Stimulated activated CD4-positive, alpha-beta T cell treated with anti-CD3 and anti-CD28 coated beads, Interleukin-1b, Interleukin-23, amount 100 ng/mL, for 24 hours (primary cell): ENCODE measurements at places on chromosomes 13 and 19.

DNA sequence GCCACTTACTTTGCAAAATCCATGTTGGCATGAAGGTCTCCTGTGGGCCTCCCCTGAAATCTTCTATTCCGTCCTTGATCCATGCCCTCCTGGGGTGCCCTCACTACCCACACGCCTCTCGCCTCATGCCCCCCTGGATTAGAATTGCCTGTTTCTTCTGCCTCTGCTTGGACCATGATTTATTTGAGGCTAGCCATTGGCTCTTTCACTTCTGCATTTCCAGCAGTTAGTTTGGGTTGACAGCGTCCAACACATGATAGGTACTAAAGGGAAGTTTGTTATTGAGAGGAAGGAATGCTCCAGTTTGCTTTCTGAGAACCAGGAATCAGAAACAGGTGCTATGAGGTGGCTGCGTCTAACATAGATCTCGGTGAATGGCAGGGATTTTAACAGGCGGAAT is 30.5 kb upstream of the TPTE2 start:
- DNase-seq: no peak

DNA sequence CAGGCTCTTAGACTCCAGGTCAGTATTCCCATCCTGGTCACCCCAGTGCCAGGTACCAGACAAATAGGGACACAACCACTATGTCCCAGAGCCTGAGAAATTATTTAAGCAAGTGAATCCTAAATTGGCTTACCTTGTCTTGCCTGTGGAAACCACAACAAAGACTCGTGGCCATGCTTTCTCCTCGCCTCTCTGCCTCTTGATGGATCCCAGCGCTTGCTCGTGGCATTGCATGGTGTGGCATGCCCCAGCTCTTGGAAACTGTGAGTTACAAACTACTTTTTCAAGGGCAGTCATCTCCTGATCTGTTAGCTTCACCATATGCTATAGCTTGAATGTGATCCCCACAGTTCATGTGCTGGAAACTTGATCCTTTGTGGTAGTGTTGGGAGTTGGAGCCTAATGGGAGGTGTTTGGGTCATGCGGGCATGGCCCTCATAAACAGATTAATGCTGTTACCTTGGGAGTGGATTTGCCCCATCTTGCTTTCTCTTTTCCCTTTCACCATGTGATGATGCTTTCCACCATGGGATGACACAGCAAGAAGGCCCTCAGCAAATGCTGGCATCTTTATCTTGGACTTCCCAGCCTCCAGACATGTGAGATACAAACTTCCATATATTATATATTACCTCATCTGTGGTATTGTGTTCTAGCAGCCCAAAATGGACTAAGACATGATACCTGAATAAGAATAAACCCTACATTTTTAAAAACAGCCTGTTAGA is 31.2 kb downstream of the SPRYD7 start:
- DNase-seq: no peak

GRCh38 chr19:6564393-6564792 is 26.6 kb downstream of the CD70 start:
- DNase-seq: no peak

DNA sequence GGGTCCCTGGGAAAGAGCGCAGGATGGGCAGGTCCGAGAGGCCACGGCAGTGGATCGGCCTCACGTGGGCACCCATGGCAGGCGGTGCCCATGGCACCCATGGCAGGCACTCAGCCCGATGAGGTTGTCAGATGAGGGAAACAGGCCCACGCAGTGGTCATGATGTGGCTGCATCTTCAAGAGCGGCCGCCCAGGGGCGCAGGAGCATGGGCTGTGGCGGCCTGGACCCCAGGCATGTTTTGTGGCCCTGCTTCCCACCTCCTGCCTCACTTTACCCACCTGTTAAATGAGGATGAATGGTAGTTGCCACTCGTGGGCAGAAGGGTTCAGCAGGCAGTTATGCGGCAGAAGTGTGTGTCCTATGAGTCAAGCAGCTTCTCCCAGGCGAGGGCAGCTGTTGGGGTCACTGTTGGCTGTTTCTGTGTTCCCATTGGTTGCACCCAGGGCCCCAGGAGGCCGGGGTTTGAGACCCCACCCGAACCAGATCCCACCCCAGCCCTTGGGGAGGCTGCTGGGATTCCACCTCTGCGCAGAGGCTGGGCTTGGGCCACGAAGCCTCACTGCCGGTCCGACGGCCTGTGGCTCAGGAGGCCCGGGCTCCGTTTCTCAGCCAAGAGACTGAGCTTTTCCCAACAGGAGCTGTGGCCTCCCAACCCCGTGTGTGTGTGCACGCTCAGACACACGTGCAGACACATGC is 30.0 kb downstream of the CSNK1G2 start:
- DNase-seq: no peak

DNA sequence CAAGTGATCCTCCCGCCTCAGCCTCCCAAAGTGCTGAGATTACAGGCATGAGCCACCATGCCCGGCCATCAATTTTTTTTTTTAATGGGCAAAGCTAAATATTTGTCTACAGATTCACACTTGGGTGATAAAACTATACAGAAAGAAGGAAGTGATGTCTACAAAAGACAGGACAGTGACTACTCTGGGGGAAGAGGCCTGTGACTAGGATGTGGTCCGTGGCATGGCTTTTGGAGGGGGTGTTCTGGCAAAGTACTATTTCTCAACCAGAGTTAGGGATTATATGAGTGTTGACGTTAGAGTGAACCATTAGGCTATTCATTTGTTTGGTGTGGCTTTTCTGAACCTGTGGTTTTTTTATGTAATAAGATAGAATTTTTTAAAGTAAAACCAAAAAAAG is 42.7 kb downstream of the INSR start:
- no peak for DNase-seq

DNA sequence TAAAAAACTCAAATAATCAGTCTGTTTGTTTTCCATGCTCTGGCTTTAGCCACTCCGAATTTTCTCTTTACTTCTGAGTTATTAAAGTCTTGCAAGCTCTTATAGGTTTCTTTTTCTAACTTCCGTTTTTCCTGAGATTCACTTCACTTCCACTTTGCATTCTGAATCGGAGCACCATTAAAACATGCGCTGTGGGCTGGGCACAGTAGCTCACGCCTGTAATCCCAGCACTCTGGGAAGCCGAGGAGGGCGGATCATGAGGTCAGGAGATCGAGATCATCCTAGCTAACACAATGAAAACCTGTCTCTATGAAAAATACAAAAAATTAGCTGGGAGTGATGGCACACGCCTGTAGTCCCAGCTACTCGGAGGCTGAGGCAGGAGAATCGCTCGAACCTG is 357.9 kb downstream of the SLITRK6 start:
- no peak for DNase-seq

GRCh38 chr19:58582985-58583384 is 9.8 kb upstream of the MZF1 start:
- DNase-seq: no peak

DNA sequence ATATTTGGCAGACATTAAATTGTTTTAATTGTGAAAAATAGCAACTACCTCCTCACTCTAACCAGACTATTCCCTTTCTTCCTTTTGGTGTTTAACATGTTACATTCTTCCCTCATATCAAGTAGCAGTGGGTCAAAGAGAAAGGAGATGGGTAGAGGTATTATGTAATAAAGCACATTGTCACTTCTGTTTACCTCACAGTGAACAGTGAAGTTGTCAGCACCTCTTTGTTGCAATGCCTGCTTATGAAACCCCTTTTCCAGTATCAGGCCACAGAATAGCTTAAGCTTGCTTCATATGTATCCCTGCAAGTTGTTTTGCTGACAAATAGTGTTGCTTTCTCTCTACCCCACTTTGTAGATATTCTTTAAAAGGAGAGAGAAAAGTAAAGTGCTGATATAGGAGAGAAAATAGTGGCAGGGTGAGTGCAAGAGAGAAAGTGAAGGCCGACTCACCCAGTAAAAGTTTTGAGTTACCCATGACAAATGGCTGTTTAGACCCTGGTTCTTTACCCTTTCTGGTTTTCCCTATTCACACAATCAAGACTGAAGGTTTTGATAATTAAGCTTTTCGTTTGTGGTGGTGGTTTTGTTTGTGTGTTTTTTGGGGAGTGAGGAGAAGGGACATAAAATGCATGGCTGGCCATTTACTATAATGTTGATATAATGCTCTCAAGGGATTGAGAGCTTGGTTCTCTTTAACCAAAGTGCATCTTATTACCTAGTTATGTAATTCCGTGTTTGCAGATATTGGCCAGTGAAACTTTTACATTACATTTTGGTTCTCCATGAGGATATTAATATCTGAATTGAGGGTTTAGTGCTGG is 3.7 kb downstream of the ITM2B start:
- DNase-seq: no peak

DNA sequence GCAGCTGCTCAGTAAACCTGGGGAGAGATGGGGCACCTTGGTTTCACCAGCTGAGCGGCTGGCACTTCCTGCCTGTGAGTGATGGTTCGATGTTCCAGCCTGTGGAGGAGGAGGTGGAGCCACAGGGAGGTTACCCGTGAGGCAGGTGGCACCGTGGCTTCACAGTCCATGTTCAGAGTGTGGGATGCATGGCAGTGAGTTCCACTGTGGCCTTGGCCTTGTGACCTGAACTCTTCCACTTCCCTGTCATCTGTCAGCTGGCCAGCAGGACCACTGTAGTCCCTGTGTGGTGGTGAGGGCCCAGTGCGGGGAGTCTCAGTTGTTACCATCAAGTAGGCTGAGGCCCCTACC is 16.9 kb downstream of the SMARCA4 start:
- no peak for DNase-seq

- no peak for DNase-seq
Measured at GRCh38 chr13:97588993-97589392, 155.0 kb downstream of the RAP2A start.

- DNase-seq: no peak
Measured at GRCh38 chr19:51150627-51151026, 8.5 kb downstream of the SIGLEC7 start.

GRCh38 chr13:49498206-49498605 is 2.5 kb downstream of the PHF11 start:
- no peak for DNase-seq

DNA sequence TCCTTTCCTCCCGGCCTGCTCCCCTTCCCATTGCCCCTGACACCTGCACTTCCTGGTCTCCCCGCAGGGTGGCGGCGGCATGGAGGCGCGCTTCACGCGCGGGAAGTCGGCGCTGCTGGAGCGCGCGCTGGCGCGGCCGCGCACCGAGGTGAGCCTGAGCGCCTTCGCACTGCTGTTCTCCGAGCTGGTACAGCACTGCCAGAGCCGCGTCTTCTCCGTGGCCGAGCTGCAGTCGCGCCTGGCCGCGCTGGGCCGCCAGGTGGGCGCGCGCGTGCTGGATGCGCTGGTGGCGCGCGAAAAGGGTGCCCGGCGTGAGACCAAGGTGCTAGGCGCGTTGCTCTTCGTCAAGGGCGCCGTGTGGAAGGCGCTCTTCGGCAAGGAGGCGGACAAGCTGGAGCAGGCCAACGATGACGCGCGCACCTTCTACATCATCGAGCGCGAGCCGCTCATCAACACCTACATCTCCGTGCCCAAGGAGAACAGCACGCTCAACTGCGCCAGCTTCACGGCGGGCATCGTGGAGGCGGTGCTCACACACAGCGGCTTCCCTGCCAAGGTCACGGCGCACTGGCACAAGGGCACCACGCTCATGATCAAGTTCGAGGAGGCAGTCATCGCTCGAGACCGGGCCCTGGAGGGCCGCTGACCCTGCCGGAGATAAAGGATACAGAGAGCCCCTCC is 1.7 kb downstream of the TRAPPC5 start:
- no peak for DNase-seq

DNA sequence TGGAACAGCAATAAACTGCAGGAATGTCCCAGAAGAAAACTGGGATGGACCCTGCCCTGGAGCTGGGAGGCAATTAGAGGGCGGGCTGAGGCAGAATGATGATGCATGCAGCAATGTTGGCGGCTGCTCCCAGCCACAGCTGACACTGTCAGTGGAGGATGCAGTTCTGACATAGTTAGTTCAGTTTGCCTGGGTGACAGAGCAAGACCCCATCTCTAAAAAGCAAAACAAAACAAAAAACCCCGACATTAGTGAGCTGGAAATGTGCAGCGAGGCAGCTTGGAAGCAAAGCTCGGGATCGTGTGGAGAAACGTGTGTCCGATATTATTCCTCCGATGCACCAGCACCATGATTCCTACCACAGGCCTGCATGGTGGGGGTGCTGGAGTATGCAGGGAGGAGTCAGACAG is 110.1 kb upstream of the UQCRFS1 start:
- DNase-seq: no peak

- peak; percentile 86 for DNase-seq
Measured at GRCh38 chr19:49983645-49984229, 22.8 kb upstream of the SIGLEC11 start.

GRCh38 chr13:30027569-30028455 is 177.4 kb upstream of the UBL3 start:
- DNase-seq: no peak

GRCh38 chr19:18504886-18505610 is 16.8 kb downstream of the ELL start:
- no peak for DNase-seq

DNA sequence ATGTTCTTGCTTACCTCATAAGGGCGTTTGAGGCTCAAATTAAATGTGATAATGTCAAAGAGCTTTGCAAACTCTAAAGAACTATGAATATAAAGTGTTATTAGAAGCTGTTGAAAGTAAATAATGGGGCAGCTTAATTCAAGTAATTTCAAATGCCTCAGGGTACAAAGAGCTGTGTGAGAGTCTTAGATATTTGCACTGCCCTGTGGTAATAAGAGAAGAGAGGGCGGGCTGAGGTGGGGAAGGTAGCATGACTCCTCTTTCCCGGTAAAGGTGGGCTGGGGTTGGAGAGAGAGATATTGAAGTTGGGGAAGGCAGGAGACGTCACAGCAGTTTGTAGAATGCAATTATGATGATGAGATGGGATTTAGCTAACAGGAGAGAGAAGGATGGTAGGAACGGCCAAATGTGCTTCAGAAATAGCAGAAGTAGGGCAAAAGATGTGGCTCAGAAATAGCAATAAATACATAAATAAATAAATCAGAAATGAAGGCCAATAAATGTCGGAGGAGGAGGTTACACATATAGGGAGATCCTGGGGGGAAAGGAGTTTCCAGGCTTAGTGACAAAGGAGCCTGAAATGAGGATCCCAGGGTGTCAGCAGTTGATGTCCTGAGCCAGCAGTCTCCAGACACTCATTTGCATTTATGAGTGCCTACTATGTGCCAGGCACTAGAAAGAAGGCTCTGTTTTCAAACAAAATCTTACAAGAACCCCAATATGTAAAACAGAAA is 35.7 kb upstream of the RCBTB2 start:
- no peak for DNase-seq

DNA sequence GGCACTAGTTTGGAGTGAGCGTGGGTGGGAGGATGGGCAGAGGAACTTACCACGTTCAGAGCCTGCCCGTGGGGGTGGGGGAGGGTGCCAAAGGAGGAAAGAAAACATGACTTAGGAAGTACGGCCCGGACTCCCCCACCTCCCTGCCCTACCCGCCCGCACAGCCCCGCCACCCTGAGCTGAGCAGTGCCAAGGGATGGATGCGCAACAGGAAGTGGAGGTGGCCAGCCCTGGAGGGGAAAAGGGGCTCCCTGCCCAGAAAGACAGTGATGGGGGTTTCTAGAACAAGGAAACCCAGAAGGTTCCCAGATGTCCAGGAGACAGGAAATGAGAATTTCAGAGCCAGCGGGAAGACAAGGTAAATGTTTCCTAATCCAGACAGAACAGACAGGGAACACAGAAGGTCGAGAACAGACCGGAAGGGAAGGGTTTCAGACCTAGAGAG is 6.3 kb downstream of the TEAD2 start:
- DNase-seq: no peak
